ENCODE measurements at places on chromosomes 1 and 21.

DNA sequence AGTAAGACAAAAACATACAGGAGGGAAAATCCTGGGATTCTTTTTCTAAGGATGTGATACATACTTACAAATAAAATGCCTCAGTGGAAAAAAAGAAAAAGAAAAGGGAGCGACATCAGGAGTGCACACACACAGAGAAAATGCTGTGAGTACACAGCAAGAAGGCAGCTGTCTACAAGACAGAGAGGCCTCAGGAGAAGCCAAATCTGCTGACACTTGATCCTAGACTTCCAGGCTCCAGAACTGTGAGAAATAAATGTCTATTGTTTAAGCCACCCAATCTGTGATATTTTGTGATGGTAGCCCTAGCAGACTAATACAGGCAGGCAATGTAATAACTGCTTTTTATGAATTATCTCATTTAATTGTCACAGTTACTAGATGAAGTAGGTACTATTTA is 17.0 kb upstream of the TRIM45 start:
- no peak for DNase-seq

- DNase-seq = no peak
Observed at GRCh38 chr1:206575894-206576737, 36.1 kb downstream of the EIF2D start.

- no peak for DNase-seq
Observed at GRCh38 chr1:234624724-234625117, 14.7 kb upstream of the IRF2BP2 start.

GRCh38 chr1:181499825-181500224 is 16.5 kb downstream of the CACNA1E start:
- DNase-seq = no peak

GRCh38 chr1:231423648-231424047 is 1.6 kb upstream of the EGLN1 start:
- DNase-seq = no peak

DNA sequence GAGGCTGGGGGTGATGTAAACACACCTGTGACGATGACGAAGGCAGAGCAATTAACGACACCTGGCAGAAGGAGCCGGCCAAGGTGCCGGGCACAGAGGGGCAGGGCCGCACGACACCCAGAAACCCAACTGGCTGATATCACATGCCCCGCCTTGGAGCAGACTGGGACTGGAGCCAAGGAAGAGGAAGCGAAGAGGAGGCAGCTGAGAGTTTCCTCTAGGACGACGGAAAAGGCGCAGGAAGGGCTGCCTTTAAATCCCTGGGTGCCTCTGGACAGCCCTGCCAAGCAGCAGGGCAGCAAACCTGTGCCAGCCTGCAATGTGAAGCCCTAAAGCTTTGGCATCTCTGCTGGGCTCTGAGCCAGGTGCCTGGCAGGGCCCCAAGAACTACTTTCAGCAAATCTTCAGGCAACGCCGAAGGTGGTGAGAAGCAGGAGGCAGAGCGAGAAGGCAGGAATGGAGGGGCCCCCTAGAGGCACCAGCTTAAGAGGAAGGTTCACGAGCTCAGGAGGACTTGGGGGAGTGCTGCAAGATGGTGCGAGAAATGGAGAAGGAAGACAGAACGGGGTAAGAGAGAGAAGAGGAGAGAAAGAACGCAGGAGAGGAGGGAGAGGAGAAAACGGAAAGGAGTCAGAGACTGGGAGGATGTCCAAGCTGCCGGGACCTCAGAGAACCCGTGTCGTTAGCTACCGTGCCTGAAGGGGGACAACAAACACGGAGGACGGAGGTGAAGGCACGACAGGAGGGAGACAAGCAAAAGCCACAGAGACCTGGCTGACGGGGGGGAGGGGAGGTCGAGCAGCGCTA is 25.3 kb upstream of the PEF1 start:
- no peak for DNase-seq

GRCh38 chr1:87208931-87209330 is 119.7 kb upstream of the LMO4 start:
- no peak for DNase-seq

DNA sequence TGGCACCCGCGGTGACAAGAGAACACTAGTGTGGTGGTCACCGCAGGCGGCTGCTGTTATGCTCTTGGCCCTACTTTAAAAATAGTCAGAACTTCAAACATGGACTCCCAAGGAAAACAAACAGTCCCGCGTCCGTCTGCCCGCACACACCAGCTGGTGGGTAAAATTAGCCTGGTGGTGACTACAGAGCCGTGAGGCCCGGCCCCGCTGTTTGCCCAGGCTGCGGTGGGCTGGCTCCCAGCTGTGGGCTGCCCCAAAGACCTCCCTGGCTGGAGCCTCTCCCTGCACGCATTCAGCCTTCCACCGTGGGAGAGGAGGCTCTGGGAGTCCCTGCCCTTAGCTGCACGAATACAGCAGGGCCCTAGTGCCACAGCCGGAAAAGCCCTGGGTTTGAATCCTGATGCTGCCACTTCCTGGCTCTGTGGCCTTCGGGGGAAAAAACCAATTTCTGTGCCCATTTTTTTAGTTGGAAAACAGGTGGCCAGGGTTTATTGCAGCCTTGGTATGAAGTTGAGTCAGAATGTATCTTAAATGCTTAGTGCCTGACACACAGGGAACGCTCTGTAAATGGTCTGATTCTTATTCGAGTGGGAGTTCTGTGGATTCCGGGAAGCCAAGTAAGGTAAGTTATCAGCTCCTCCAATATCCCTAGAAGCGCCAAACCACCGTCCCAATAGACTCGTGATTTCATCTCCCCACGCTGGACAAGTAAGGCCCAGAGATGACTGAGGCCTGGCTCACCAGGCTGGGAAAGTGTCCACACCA is 58.2 kb downstream of the ALPL start:
- no peak for DNase-seq

DNA sequence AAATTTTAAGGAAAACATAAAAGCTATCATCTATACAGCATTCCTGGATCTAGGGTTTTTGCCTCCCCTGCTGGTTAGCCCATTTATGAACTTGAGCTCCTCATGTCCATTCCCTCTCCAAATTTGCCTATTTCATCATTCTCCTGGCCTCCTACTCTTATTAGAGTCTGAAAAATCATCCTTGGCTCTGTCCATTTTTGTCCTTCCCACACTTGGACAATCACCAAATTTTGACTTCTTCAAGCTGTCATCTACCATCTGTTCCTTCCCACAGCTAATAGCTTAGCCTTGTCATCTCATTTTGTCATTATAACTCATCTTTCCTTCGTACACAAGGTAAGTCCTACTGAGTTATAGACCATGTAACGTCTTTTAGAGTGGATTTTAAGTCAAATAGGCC is 2.2 kb upstream of the HENMT1 start:
- DNase-seq = no peak

DNA sequence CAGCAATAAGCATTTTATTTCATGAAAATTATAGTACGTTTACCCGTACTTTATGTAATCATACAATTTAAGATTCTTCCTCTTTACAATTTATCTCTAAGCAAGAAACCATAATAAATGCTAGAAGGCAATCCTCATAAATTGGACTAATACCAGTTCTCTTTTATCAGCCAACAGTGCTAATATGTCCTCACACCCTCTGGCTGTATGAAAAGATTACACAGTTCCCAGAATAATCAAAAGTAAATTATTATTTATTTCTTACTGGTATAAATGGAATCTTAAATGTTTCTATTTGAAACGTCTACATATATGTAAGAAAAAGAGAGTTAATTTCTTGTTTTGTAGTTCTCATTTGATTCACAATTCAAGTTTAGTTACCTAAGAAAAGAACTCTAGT is 3.1 kb upstream of the CDKN2C start:
- DNase-seq = no peak

- DNase-seq = no peak
Observed at GRCh38 chr1:88104236-88104635, 579.8 kb upstream of the PKN2 start.

DNA sequence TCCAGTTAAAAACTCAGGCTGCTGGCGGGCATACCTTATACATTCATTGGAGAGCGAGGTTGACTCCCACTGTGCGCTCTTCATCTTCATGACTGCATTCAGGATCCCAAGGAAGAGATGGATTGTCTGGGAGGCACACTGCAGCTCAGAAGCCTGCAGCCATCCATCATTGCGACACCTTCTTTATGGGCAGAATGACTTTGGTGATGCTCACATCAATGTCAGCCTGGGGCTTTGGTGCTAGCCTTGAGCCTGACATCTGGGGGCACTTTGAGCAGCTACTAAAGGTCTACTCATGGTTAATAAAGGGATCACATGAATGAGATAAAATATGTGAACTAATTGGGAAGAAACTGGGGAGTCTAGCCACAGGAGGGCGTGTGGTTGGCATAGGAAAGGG is 229.3 kb downstream of the PRDM2 start:
- DNase-seq = no peak

DNA sequence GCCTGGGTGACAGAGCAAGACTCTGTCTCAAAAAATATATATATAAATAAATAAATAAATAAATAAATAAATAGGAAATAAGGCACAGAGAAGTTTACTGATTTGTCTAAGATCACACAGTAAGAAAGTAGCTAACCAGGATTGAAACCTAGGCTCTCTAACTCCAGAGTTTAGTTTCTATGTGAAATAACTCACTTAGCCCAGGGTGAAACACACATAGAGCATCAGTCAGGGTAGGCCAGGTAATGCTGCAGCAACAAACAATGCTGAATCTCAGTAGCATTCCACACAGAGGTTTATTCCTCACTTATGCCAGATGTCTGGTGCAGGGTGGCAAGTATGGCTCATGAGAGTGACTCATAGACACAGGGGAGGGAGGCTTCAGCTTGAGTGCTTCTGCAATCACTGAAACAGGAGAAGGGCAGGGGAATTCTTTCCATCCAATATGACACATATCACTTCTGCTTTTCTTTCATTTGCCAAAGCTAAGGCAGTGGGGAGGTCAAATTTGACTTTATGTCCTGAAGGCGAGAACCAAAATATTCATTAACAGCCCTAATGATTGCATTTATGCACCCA is 37.1 kb upstream of the KANK4 start:
- DNase-seq = no peak

- no peak for DNase-seq
Observed at GRCh38 chr1:184792450-184792969, 37.9 kb upstream of the EDEM3 start.

GRCh38 chr1:93081716-93082115 is 2.6 kb downstream of the MTF2 start:
- DNase-seq = no peak

GRCh38 chr1:147080006-147080661 is 92.1 kb downstream of the PRKAB2 start:
- DNase-seq = no peak

- DNase-seq = no peak
Observed at GRCh38 chr1:192201303-192201702, 43.0 kb downstream of the RGS18 start.

GRCh38 chr1:220841293-220841692 is 38.0 kb upstream of the HLX start:
- DNase-seq = no peak

- no peak for DNase-seq
Observed at GRCh38 chr21:18499761-18500376, 96.3 kb upstream of the TMPRSS15 start.

DNA sequence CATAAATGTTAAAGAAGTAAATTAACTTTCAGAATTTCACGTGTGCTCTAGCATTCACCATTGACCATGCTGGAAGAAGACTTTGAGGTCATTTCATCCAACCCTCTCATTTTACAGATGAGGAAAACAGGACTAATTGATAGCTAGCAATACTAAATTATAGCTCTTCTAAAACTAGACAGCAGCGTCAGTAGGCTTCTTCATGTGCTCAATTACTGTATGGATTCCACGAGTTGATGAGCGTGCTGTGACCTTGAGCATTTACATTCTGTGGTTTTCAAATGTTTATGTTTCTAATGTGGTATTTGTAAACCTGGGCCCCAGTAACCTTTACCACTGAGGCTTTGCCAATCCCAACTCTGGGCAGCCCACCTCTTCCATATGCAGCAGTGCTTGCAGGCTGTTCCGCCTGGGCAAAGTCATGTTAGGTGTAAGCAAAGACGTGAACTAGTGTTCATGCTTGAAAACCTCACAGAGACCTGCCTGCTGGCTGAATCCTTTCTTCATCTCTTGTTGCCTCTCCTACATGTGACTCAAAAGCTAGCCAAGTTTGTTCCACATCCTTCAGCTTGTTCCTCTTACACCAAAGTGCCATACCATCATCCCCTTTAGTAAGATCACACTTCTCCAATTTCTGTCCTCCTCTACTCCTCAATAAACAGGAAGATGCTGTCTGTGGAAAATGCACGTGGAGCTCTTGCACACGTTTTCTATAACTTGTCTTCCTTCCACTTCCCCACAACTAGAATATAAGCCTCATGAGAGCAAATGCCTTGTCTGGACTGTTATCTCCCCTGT is 17.2 kb downstream of the KCNJ15 start:
- DNase-seq = no peak

GRCh38 chr21:43950481-43950880 is 61.6 kb upstream of the TRAPPC10 start:
- no peak for DNase-seq

- no peak for DNase-seq
Observed at GRCh38 chr1:50697440-50698421, 262.3 kb downstream of the FAF1 start.

GRCh38 chr1:179968284-179968993 is 13.8 kb downstream of the CEP350 start:
- no peak for DNase-seq

GRCh38 chr1:216330262-216330661 is 93.0 kb downstream of the USH2A start:
- no peak for DNase-seq

DNA sequence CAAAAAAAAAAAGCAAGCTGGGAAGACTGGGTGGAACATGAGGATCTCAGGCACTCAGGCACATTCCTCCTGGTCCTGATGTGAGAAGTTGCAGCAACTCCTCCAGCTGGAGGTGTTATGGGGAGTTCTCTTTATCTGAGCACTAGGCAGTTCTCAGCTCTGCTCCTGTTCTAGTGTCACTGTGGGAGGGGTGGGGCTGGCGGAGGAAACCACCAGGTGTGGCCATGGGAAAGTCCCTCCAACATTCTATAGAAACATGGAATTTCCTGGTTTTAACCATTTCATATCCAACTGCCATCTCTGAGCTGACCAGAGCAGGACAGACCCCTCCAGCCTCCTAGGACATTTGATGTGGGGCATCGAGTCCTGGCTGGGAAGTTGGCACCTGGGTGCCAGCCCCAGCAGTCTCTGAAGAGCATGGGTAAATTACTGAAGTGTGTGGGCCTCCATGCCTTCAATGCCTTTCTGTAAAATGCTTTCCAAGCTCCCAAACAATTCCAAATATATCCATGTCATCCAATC is 804 bp upstream of the IKBKE start:
- no peak for DNase-seq

GRCh38 chr1:194309269-194309668 is 1122.9 kb upstream of the B3GALT2 start:
- no peak for DNase-seq

- DNase-seq = no peak
Observed at GRCh38 chr1:102550729-102551384, 554.1 kb upstream of the OLFM3 start.

DNA sequence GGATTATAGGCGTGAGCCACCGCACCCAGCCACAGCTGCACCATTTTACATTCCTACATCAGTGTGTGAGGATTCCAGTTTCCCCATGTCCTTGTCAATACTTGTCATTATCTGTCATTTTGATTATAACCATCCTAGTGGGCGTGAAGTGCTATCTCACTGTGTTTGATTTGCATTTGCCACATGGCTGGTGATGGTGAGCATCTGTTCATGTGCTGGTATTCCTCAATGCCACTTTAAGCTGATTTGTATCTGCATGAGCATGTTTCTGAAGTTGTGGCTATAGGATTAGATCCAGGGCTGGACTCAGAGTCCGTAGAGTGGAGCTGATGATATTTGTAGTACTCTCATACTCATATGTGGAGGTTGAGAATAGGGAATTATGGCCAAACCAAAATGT is 36.6 kb downstream of the SRRM1 start:
- no peak for DNase-seq
